ENCODE measurements at places on chromosomes 12 and 14.

GRCh38 chr12:123763093-123763492, 992 bp downstream of the DNAH10 start:
- no peak for DNase-seq

DNA sequence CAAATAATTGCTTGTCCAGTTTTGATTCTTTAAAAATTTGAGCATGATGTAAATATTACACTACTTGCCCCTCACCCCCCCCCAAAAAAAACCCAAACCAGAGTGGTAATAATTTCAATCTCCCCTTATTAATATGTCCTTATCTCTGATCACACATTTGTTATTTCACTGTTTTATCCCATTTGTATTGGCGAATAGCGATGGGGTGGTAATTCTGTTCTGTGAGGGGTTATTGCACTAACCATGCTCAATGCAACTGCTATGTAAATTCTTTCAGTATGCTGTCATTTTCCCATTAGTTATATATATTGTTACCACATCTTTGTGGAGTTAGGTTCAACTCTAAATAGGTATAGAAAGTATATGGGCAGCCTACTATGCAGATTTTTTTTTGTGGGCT, 1.1 kb downstream of the RIMKLB start:
- no peak for DNase-seq

GRCh38 chr12:122054842-122055520, 23.6 kb upstream of the MLXIP start:
- DNase-seq, result no peak

GRCh38 chr14:65421201-65421981, 8.9 kb downstream of the FUT8 start:
- DNase-seq, result no peak

GRCh38 chr14:50000380-50001150, 107.7 kb downstream of the ARF6 start:
- peak; percentile 93 for DNase-seq

- no peak for DNase-seq
These were observed 45.8 kb downstream of the YAF2 start for GRCh38 chr12:42192258-42192657.

GRCh38 chr12:13007496-13008233, 7.6 kb upstream of the HEBP1 start:
- DNase-seq, result no peak

GRCh38 chr12:68403296-68403695, 71.1 kb upstream of the MDM1 start:
- no peak for DNase-seq

DNA sequence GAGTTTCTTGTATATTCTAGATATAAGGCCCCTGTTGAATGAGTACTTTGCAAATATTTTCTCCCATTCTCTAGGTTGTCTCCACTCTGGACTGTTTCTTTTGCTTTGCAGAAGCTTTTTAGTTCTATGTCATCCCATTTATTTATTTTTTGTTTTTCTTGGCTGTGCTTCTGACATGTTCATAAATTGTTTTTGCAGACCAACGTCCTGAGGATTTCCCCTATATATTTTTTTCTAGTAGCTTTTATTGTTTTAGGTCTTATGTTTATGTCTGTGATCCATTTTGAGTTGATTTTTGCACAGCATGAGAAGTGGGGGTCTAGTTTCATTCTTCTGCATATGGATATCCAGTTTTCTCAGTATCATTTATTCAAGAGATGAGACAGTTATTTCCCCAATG, 70.4 kb upstream of the BTG1 start:
- no peak for DNase-seq

GRCh38 chr12:90978117-90978770, 23.3 kb upstream of the CCER1 start:
- no peak for DNase-seq

- DNase-seq, result no peak
These were observed 143.0 kb downstream of the OTOGL start for GRCh38 chr12:80242321-80242720.

DNA sequence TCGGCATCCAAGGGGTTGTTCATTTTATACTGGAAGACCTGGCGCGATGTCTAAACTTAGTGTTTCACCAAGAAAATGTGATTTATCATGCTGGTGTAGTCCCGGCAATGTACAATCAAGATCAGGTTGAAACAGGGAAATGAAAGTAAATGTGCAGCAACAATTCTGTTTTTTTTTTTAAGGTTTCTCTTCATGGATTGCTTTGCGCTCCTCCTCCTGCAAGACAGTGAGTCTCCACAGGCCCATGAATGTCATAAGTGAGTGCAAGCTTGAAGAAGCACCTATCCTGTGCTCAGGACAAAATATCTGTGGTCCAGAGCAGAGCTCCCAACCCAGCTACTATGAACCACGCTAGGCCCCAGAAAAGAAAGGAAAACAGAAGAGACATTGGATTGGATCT, 143.4 kb downstream of the KCNK10 start:
- DNase-seq, result no peak

GRCh38 chr12:66623455-66623854, 55.4 kb downstream of the GRIP1 start:
- no peak for DNase-seq

GRCh38 chr14:92890830-92891588, 31.9 kb upstream of the CHGA start:
- DNase-seq, result peak; percentile 25

- no peak for DNase-seq
These were observed 6.0 kb downstream of the CHPT1 start for GRCh38 chr12:101703487-101703886.

GRCh38 chr14:24339284-24340151, at the start of gene RIPK3:
RIPK3 (minus strand) TSS chr14:24339991; CDS start chr14:24339826, 165 bp downstream.
- DNase-seq, result peak; percentile 90

DNA sequence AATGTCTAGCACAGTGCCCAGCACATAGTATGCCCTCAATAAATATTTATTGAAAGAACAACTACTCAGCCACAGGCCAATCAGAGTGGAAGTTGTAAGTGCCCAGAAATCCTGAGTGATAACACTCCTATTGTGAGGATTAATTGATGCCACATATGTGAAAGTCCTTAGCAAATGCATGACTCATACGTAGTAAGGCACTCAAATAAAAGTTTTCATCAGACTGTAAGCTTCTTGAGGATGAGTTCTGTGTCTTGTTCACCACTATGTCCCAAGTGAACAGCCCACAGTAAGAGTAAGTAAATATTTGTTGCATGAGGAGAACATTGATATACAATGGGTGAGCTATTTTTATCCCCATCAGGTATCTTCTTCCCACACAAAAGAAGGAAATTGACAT, 24.7 kb upstream of the ANO6 start:
- no peak for DNase-seq

DNA sequence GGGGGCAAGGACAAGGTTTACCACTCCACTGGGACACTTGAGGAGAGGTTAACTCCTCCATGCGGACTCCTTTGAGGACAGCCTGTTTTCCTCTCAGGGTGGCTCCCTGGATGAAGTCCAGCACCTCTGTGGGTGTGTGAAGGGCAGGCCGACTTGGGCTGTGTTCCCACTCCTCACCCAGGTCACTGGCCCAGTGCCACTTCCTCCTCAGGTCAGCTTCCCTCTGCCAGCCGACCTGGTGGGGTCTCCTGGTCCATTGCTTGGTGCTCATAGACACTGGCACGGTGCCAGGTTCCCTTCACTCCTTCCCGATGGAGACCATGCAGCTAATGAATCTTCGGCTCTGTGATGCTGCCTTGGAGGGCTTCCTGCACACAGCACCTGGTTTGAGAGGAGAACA, 146.4 kb upstream of the RTL1 start:
- DNase-seq, result no peak

GRCh38 chr12:84826925-84827324, 85.7 kb downstream of the SLC6A15 start:
- DNase-seq, result no peak

- DNase-seq, result no peak
These were observed 1080.7 kb downstream of the TRHDE start for GRCh38 chr12:73352826-73353225.

Data from lower leg skin (tissue), 4 donors.